NCI-H526 (cell line): ENCODE measurements at places on chromosomes 6 and 20.

- DNase-seq = no peak
Observed at GRCh38 chr20:64119681-64120341, 12.4 kb upstream of the NPBWR2 start.

DNA sequence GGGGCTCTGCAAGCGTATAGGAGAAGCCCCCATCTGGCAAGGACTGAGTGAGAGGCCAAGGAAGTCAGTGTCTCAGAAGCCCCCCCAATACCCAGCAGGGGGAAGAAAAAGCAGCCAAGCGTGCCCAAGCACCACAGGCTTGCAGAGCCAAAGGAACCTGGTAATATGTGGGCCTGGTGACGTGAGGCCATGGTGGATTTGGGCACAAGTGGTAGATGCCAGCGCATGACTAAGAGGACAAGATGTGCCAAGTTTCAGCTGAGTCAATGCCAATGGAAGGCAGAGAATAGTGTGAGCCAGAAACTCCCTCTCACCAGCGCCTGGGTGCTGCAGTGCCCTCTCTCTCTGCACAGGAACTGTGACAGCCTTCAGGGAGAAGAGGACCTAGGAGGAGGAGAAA is 110.0 kb downstream of the QRSL1 start:
- no peak for DNase-seq

DNA sequence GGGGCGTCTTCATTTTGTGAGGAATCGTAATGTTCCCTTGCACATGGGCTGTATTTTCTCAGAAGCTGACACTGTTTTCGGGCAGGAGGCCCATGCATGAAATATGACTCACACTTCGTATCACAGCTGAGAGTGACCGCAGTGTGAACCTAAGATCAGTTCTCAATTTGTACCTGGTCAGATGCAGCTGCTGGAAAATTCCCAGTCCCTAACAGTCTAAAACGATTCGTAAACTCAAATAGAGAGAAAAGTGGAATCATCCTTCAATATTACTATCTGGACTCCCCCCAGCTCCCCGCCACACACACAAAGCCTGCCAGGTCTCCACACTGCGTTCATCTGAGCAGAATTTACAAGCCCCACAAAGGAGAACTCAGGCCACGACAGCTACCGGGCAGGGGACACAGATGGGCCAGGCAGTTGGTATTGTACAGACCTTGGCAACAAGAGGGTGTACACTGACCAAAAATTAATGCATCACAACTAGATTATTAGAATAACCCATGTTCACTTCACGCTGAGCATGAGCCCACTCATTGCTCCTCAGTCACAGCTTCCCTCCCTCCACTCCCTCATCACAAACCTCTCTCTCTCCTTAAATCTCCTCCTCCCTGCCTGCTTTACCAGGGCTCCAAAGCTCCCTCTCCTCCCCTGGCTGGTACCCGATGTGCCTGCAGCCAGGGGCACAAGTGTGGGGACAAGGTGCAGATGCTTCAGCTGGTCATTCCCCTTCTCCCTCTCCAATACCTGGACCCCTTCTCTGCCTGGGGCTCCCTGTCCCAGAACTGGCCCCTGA is 488.4 kb downstream of the PREX1 start:
- no peak for DNase-seq

- no peak for DNase-seq
Observed at GRCh38 chr6:15550546-15551123, 112.2 kb downstream of the DTNBP1 start.

DNA sequence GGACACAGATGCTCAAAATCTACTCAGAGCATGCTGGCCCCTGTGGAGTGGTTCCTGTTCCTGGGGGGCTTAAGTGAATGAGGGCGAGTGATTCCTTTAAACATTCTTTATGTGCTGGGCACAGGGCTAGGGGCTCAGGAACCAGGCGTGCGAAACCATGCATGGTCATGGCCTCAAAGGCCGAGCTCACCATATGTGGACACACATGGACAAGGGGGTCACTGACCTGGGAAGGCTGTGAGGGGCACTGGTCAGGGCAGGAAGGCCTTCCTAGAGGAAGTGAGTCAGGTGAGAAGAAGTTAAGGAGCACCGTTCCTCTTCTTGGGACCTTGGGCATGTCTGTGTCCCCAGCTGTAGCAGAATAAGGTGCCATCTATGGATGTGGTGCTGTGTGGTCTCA is 74.6 kb upstream of the BHLHE23 start:
- DNase-seq = no peak

DNA sequence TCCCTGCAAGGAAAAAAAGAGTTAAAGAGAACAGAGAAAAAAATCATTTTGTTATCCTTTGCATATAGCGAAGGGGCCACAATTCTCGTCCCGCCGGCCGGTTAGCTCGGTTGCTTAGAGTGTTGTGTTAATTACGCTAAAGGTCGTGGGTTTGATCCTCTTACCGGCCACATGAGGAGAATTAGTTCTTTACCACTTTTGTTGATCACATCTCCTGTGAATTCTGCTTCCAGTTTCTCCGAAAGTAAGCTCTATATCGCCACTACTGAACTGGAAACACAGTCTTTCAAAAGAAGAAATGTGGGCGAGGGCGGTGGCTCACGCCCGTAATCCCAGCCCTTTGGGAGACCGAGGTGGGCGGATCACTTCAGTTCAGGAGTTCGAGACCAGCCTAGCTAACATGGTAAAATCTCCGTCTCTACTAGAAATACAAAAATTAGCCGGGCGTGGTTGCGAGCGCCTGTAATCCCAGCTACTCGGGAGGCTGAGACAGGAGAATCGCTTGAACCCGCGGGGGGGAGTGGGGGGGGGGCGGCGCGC is 13.4 kb downstream of the PRSS16 start:
- DNase-seq = no peak

GRCh38 chr6:43762966-43763695 is 6.9 kb upstream of the VEGFA start:
- no peak for DNase-seq

DNA sequence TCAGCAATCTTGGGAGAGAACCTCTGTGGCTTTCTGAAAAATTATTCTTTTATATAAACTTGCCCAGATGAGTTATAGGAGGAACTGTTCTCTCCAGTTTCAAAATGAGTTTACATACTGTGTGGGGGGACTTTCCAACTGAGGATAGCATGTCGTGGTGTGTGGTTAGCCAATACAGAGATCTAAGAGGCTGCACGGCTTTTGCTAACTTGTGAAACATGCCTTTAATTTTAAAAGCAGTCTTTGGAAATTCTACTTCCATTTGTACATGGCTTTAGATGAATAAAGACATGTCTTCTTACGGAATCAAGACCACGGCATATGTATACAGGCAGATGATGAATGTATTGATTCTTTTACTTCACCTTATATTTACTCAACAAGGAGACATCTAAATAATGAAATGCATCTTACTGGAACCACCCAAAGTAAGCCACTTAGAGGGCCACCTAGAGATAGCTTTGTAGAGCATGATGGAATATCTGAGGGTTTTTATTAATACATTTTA is 39.8 kb downstream of the HIVEP1 start:
- no peak for DNase-seq

GRCh38 chr6:43899830-43900229 is 129.8 kb downstream of the VEGFA start:
- no peak for DNase-seq

- no peak for DNase-seq
Observed at GRCh38 chr6:109861946-109862345, 116.2 kb upstream of the GPR6 start.

DNA sequence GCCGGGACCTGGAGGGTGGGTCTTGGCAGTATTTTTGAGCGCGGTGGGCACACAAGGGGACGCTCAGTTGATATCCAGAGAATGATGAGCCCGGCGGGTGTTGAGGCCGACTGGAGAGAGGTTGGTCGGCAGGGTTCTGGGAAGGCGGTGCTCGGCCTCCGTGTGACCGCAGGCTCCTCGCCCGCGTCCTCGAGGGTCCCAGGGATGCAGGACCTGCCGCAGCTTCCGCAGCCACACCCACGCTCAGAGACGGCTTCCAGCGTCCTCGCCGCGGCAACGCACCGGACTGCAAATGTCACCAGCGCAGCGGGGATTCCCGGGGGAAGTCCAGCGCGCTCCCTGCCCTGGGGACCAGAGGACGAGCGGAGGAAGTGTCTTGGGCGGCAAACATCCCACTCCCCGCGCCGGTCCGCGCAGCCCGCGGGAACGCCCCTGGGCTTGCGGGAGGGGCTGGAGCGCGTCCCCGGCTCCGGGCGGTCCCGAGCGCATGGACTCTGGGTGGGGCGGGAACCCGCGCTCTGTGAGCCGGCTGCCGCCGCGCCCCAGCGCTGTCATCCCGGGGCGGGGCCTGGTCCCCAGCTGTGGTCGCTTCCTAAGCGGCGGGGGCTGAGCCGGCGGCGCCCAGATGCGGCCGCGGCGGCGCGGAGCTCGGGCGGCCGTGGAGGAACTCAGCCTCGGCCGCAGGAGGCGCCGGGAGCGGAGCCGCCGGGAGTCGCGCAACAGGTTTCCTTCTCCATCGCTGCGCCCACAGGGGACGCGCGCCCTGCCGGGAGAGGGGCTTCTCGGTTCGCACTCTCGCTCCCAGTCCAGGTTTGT is at the start of gene STX11:
Gene STX11 (plus strand): TSS at position 624 of the 816 bp plus-strand sequence. CDS start 36,111 bp downstream, outside the sequence.
- no peak for DNase-seq

GRCh38 chr20:42530855-42531448 is 658.8 kb downstream of the PTPRT start:
- DNase-seq = peak; percentile 33

GRCh38 chr6:138785079-138785478 is 10.8 kb upstream of the ECT2L start:
- DNase-seq = no peak

DNA sequence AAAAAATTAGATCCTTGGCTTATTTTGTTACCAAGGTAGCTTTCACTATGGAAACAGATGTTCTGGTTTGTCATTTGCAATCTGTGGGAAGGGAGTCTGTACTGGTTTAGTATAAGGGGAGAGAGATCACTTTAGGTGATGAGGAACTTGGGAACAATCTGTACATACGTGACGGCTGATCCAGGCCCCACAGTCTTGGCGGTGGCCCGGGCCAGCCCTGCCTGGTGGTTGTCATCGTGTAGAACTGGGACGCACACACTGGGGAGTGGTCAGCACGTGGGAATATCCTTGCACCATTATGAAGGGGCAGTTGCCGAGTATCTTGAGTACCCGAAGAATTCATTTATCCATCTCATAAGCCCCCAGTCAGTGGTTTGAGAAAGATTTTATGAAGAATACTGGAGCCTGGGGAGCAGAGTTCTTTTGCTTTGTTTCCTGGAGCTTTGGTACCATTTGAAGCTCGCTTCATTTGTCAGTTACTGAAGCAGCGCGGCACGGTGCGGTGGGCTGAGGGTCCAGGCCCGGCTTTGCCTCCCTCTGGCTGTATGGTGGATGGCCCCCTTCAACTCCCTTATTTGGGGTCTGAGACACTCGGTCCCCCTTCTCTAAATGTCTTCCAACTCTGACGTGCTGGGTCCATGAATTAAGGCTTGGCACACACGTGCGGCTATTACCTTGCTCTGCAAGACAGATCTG is 22.8 kb upstream of the CLDN20 start:
- DNase-seq = no peak

DNA sequence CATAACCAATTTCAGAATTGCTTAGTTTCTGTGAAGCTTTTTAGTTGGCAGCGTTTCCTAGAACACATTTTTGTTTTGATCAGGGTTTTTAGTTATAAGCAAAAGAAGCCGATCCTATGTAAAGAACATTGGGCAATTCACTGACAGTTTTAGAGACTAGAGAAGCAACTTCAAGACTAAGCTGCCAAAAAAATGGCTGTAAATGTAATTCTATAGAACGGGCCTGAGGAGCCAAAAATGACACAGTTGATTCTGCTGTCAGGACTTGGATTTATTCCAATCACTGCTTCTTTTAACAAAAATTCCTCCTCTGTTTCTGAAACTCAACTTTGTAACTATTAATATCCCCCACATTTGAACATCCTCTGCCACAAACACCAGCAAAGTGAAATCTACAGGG is 236.0 kb upstream of the EYS start:
- DNase-seq = no peak

- no peak for DNase-seq
Observed at GRCh38 chr6:5567352-5567751, 306.0 kb downstream of the FARS2 start.

DNA sequence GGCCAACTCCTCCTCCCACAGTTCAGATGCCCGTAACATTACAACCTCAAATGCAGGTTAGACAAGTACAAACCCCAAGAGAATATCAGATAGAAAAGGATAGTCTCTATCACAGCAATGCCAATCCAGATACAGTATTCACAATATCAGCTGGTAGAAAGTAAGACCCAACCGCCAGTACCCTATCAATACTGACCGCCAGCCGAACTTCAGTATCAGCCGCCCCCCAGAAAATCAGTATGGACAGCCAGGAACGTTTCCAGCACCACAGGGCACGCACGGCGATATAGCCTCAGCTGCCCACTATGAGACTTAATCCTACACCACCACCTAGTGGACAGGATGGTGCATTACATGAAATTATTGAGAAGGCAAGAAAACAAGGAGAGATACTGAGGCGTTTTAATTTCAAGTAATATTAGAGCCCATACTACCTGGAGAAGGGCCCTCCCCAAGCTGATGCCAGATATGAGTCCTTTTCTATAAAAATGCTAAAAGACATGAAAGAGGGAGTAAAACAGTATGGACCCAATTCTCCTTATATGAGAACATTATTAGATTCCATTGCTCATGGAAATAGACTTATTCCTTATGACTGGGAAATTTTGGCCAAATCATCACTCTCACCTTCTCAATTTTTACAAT is 17.6 kb upstream of the EIF2S2 start:
- peak; percentile 77 for DNase-seq

GRCh38 chr20:57957411-57958049 is 247.7 kb upstream of the PMEPA1 start:
- DNase-seq = no peak

DNA sequence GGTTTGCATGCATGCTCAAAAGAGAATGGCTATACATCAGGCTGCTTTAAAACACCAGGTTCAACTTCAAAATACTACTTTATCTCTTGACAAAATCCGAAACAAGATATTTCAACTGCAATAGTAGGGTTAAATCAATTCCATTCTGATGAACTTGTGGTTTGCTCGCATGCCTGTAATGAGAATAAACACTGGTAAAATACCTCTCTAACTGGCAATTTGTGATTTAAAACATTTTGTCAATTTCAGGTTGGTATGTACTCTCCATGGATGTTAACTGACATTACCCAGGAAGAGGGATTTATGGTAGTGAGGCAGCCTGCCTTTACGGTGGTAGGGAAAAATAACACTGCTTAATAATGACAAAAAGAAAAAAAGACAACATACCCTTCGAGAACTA is 74.4 kb downstream of the MBOAT1 start:
- no peak for DNase-seq

DNA sequence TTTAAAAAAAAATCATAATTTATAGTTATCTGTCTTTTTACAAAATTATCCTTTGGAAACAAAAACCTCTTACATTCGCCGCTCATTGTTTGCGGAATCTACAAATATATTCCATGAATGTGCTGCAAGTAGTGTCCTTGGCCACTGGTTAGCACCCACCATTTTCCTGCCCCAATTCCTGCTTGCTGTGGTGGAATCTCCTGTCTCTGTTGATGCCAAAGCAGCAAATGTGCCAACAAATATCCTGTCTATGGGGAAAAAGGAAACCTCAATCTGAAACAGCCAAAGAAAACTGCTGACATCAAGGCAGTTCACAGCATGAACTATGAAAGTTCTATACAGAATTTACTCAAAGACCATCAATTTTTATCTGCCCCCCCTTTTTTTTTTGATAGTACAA is 603.6 kb downstream of the COL12A1 start:
- DNase-seq = no peak
